ENCODE measurements at places on chromosomes 3 and 15.

DNA sequence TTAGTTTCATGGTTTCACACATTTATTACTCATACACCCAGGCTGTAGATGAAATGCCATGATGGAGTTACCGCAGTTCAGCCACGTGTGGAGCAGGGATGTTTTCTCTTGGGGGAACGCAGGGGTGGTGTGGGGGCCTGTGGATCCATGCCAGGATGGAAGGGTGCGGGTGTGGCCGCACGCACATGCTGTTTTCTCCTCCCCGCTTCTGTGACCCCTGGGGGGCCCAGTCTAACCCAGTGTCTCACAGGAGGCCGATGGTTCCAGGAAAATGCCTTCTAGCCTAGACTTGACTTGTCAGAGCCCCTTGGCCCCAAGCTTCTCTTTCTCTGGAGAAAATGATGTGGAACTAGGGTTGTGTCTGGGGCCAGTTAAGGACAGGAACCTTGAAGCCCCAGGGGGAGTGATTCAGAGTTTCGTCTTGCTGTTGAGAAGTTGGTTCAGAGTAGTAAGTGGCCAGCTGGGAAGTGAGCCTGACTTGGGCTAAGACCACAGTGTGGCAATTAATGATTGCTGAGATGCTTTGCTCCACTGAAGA is 240.4 kb upstream of the BHLHE40 start:
- DNase-seq, result no peak

DNA sequence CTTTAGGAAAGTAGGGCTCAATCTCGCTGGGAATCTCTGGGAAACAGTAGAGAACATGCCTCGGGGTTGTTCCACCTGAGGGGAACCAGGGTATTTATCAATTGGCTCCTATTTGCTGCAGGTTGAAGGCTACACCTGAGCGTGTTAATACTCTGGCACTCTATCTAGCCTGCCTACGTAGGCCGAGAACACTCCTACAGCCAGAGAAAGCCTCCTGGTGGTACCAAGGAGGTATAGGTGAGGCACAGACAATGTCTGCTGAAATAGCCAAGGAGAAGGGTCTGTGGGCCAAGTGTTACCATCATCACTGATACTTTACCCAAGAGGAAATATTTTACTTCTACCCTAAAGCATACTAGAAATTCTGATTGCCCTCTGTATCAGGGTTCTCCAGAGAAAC is 341.0 kb upstream of the UBE2E2 start:
- DNase-seq, result no peak

DNA sequence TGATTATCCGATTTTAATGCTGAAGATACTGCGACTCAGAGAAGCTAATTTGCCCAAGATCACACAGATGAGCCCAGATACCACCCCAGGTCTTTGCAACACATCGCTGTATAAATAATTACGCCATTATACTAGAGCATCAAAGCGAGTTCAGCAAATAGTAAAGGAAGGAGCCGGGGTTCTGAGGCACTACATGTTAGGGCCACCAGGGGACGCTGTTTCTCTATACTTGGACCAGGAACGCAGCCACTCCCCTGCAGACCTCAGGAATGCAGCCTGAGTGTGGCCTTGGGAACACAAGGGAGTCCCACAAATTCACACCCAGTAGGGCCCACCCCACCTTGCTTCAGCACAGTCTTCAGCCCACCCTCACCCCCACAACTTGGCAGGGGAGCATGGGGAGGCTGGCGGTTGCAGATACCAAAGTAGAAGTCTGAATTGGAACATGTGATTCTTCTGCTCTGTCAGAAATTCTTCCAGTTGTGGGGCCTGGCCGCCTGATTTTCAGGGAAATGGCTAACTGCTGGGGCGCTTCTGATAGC is 57.8 kb upstream of the RYK start:
- peak; percentile 90 for DNase-seq

GRCh38 chr3:172924546-172924945 is 174.0 kb downstream of the ECT2 start:
- no peak for DNase-seq

- no peak for DNase-seq
Measured at GRCh38 chr3:114794894-114795630, 352.0 kb downstream of the ZBTB20 start.

GRCh38 chr15:54026891-54027290 is 48.6 kb downstream of the UNC13C start:
- no peak for DNase-seq

GRCh38 chr3:29331456-29332194 is 50.8 kb downstream of the RBMS3 start:
- DNase-seq, result no peak

DNA sequence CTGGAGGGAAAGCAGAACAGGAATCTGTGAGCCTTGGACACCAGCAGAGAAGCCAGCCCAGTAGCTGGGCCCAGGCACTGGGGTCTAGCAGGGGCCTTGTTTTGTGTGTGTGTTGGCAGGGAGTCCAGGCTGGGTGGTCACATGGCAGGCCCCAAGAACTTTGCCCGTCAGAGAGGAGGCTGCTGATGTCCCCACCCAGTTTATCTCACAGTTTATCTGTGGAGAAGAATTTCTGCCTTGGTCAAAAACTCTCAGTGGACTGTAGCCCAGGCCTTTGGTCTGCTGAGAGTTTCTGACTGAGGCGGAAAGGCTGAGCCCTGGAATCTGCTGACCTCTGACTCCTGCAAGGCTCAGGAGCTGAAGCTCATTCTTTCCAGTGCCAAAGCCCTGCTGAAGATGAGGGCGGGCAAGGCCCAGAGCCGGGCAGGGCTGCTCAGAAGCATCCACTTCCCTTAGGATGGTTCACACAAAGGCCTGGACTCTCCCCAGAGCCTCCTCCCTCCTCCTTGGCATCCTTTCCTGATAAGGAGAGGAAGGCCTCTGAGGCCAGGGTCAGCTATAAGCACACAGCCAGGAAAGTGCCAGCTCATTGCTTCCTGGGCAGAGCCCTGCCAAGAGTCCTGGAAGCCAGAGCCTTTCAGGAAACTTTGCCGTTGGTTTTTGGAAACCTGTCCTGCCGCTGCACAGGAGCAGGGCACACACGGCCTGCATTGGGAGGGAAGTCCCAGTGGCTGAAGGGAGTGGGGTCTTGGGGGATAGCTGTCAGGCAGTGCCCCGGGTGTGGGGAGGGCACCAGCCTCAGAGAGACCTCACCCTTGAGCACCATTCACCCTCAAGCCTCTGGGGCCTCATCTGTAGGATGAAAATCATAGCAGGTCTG is 37.2 kb upstream of the SLCO2A1 start:
- DNase-seq, result no peak

GRCh38 chr3:78762121-78762520 is 1005.7 kb downstream of the ROBO1 start:
- DNase-seq, result no peak

- DNase-seq, result peak; percentile 60
Measured at GRCh38 chr15:92901072-92901761, 1.1 kb downstream of the CHD2 start.

DNA sequence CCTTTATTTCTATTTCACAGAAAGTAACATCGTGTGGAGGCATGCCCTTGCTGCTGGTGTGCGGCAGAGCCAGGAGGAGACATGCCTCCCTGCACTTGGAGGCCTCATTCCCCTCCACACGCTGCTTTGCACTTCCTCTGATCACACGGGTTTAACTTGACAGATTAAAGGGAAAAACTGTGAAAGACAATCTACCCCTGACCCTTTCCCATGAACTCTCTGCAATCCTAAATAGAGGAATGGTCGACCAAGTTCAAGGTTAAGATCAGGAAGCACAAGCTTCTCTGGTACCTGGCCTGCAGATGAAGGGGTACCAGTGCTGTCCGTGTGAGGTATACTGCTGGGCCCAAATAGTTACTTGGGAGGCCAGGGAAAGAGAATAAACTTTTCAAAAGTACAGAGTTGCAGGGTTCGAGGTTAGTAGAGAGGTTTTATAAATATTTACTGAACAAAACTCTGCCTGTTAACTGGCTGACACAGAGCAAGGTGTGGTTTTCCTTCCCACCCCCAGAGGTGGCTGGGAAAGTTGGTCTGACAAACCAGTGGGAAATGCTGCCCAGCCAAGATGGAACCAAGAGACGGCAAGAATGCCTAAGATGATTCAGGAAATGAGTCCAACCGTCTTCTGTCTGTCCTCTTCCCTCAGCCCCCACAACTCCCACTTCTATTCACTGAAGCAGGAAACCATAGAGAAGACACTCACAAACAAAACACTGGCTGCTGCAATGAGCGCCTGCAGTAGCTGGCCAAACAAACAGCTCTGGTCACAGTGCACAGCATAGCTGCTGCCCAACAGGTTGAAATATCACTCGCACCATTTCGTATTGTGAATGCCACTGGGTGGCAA is 79.6 kb downstream of the IGF2BP2 start:
- peak; percentile 55 for DNase-seq

DNA sequence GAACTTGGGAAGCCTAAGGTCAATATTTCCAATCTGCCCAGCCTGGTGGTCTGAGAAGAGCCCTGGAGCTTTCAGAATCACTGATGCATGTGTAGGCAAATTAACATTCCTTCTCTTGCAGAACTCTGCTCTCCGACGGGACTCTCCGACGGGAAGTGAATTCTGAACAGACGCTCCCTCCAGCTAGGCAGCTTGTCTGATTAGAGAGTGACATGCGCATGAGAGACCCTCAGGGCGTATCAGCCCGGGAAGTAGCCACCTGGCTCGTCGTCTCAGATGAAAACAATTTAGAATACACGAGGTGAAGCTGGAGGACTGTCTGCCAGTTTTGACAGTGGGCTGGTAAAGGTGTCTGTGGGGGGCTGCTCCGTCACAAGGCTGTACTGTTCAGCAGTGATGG is 103.1 kb downstream of the DGKG start:
- DNase-seq, result no peak

GRCh38 chr3:196971094-196971698 is 2.6 kb upstream of the PIGZ start:
- DNase-seq, result peak; percentile 91

GRCh38 chr3:143812481-143812880 is 35.8 kb downstream of the SLC9A9 start:
- DNase-seq, result no peak

DNA sequence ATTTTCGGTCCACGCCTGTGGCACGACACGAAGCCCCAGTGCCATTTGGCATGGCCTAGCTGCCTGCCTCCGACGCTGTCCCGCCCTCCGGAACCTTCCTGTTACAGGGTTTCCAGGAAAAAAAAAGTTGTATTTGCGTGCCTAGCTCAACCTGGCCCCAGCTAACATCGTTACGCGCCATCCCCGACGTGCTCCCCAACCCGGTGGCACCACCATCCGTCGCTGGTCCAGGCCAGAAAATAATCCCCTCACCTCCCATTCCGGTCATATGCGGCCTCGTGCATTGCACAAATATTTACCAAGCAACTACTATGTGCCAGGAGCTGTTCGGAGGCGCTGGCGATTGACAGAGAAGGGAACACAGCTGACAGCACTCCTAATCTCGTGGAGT is 1.4 kb upstream of the CYP1A1 start:
- DNase-seq, result no peak

GRCh38 chr3:14216257-14217048 is 37.8 kb downstream of the LSM3 start:
- peak; percentile 87 for DNase-seq

DNA sequence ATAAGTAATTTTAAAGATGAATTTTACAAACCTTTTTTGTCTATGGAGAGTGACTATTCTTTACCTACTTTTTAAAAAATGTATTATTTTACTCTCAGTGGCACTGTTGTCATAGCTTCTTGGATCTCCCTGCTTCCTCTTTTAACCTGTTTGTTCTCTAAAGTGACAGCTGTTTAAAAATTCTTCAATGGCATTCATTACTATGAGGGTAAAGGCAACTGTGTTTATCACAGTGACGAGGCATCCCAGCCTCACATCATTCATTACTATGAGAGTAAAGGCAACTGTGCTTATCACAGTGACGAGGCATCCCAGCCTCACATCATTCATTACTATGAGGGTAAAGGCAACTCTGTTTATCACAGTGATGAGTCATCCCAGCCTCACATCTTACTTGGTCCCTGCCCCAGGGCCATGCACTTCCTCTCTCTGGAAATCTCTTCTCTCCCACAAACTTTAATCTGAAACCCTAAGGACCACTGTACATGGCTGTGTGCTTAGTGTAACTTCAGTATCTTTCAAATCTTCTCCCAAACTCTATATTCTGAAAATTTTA is 101.7 kb upstream of the ZNF717 start:
- no peak for DNase-seq

GRCh38 chr3:173284301-173284700 is 113.2 kb upstream of the NLGN1 start:
- DNase-seq, result no peak

- DNase-seq, result no peak
Measured at GRCh38 chr3:170040418-170040817, 2.6 kb downstream of the GPR160 start.

- peak; percentile 54 for DNase-seq
Measured at GRCh38 chr15:83164771-83165404, 42.7 kb downstream of the HDGFL3 start.

GRCh38 chr15:73926219-73927002 is at the start of gene LOXL1:
Gene LOXL1, plus strand, starts transcription at chr15:73926462. Its CDS starts 322 bp downstream, at chr15:73926784.
- peak; percentile 32 for DNase-seq

DNA sequence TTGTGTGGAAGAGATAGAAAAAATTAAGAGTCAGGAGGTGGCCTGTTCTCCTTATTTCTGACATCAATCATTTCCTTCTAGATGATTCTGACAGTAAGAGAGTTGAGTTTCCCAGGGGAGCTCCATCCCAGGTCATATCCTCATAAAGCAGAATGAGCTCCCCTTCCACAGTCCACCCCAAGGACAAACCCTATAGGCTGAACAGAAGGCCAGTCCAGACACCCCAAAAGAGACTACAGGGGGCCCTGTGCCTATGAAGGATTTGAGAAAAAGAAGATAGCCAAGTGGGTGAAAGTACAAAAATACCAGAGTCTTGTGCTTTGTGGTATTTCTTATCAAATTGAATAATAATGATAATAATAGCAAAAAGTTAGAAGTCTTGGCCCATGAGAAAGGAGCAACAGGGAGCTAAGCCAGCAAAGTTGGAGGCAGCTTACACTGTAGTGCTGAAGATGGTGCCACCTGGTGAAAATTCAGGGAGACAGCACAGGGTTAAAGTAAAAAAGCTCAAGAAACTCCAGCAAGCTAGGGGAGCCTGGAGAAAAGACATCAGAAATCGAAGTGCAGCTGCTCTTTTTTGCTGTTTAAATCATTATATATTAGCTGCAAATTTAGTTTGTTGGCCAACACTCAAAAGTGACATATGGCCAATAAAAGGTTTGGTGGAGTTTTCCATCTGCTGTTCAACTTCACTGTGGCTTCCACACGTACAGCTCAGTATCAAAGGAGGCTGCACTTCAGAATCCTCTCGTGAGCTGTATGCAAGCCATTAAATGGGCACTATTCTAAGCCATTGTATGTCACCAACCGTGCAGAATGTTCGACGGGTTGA is 35.8 kb upstream of the SLC24A5 start:
- DNase-seq, result peak; percentile 32

DNA sequence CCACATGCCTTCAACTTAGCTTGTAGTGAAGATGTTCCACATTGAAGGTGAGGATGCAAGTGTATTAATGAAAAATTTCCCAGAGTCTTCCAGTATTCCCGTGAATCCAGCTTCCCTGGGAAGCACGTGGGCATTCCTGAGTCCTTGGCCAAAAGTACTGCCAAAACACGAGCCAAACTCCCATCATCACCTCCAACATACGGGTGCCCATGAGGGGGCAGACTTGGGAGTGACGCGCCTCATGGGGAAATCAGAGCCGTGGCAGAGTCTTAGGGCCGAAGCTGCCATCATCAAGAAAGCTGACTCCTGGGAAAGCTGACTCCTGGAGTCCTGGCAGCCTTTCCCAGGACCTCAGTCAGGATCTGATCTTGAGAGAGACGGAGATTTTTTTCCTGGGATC is 20.1 kb upstream of the TM2D3 start:
- DNase-seq, result no peak
